ENCODE measurements at places on chromosomes 3 and 15.
A peak's percentile ranks its signal among the peaks of the same experiment; 100 is the strongest.

DNA sequence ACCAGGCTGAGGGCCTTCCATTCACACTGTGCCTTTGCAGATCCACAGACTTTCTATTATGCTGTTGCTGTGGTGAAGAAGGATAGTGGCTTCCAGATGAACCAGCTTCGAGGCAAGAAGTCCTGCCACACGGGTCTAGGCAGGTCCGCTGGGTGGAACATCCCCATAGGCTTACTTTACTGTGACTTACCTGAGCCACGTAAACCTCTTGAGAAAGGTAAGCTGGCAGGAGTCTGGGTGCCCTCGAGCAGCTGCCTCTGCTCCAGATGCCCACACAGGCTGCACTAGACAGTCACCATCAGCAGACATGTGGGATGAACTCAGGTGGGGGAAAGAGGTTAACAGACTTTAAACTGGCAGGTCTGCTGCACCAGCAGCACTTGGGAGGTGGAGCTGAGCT, 8.3 kb downstream of the TF start:
- no peak for DNase-seq

DNA sequence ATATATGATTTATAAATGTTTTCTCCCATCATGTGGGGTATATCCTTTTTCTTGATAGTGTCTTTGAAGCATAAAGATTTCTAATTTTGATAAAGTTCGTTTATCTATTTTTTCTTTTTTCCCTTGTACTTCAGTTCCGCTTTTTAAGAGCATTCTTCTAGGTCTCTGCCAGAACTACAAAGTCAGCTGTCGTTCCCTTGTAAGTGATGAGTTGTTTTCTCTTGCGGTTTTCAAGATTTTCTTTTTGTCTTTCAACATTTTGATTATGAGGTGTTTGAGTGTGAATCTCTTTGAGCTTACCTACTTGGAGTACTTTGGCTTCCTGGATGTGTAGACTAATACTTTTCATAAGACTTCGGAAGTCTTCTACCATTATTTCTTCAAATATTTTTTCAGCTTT, 9.3 kb upstream of the PRICKLE2 start:
- no peak for DNase-seq

GRCh38 chr3:72126441-72127223, 341.7 kb upstream of the PROK2 start:
- no peak for DNase-seq

GRCh38 chr3:53171064-53171418, 10.0 kb downstream of the PRKCD start:
- no peak for DNase-seq

GRCh38 chr3:64852738-64853137, 164.9 kb upstream of the ADAMTS9 start:
- no peak for DNase-seq

- DNase-seq, result no peak
These were observed 192.7 kb upstream of the CTDSPL start for GRCh38 chr3:37668818-37669610.

GRCh38 chr3:21750831-21751391, at the start of gene ZNF385D:
Gene ZNF385D, minus strand, starts transcription at chr3:21751210. Its CDS starts 294 bp downstream, at chr3:21750916.
- no peak for DNase-seq

DNA sequence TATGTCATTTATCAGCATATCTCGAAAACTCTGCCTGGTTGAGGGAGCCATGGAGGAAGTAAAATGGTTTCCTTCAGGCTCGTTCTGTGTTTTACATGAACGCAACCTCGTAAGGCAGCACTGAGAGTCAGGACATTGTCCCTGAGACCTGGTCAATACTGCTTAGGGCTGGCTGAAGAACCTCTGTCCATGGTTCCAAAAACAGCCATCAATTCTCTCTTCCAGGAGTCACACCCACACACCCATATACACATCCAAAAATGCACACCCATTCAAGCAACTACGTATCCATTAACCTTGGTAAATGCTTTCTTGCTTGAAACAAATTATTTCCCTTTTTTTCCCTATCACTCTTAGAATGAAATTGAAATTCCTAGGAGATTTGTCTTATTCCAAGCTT, 91.0 kb upstream of the CHL1 start:
- DNase-seq, result no peak

- peak; percentile 33 for DNase-seq
These were observed 113.5 kb downstream of the VGLL4 start for GRCh38 chr3:11530153-11530721.

GRCh38 chr3:54578417-54578816, 349.4 kb downstream of the LRTM1 start:
- DNase-seq, result no peak

- DNase-seq, result no peak
These were observed 1.4 kb downstream of the SETD5 start for GRCh38 chr3:9398700-9399336.

- DNase-seq, result no peak
These were observed 430.4 kb downstream of the TBL1XR1 start for GRCh38 chr3:176766862-176767261.

DNA sequence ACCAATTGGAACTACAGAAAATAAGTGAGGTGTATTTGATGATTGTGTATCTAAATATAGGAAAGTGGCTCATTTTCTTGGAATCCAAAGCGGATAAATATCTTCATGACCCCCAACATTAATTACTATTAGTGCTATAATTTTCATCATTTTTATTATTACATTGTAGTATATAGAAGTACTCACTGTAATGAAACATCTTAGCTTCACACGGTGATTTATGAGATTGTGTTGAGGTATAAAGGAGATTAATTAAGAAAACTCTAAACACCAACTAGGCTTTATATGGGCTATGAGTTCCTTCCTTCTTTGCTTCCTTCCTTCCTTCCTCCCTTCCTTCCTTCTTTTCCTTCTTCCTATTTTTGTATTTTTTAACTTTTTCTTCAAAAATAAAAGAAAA, 52.2 kb downstream of the EPHA3 start:
- no peak for DNase-seq

DNA sequence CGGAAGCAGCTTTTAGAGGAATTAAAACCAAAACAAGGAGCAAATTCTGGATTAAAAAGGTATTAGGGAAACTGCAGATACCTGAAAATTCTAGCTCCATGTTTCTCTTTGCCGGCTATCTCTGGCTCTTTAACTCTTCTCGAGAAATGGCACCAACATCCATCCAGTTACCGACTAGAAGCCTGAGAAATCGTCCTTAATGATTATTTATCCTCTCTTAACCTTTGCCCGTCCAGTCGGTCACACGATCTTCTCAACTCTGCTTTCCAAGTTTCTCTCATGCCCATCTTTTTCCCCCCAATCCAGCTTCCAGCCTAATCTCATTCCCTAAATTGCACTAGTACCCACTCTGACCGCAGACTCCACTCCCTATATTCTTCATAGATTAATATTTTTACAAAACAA, 596 bp upstream of the SGO1 start:
- DNase-seq, result no peak

GRCh38 chr15:62994439-62994838, 48.1 kb upstream of the TPM1 start:
- DNase-seq, result no peak

DNA sequence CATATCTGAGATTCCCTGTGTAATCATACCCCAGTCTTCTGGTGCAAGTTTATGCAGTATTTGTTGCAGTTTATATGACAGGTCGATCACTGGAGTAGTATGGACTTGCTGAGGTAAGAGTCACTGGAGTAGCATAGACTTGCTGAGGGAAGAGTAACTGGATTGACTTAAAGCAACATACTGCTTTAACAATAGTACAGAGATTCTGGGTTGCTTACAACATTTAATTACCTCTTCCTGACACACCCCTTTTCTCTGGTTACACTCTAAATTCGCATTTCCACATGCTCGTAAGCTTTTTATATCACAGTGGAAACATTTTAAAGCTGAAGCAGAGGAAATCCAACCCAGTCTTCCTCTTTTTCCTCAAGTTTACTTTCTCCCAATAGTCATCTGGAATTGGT, 11.8 kb downstream of the AAGAB start:
- no peak for DNase-seq

- peak; percentile 18 for DNase-seq
These were observed 2.7 kb upstream of the ADPGK start for GRCh38 chr15:72786242-72786641.

DNA sequence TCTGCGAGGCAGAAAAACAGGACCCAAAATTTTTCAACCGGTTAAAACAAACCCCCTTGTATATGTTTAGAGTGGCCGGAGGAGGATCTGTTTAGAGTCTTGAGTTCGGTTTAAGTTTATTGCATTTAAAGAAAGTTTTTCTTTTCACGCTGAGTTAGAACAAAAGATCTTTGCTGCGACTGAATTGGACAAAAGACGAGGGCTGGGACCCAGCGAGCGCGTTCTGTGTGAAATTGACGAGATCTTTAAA, 9.8 kb downstream of the NR2F2 start:
- no peak for DNase-seq

DNA sequence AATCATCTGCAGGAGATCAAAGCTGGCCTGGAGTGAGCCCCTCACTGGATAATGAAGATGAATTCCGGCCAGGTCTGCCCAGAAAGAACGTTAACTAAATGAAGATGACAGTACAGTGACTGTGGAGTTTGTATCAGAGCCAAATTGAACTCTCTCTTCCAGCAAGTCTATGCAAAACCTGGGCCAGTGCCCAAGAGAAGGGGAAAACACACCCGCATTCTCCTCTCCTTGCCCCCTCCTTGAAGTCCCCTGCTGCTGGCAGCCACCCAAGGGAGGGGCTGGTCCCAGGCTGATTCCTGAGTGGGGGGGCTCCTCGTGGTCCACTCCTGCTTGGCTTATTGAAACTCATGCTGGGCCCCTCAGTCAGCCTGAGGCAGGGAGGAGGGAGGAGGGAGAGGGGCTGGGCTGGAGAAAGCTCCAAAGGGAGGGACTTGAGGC, 155.7 kb downstream of the RAB11A start:
- DNase-seq, result peak; percentile 23

DNA sequence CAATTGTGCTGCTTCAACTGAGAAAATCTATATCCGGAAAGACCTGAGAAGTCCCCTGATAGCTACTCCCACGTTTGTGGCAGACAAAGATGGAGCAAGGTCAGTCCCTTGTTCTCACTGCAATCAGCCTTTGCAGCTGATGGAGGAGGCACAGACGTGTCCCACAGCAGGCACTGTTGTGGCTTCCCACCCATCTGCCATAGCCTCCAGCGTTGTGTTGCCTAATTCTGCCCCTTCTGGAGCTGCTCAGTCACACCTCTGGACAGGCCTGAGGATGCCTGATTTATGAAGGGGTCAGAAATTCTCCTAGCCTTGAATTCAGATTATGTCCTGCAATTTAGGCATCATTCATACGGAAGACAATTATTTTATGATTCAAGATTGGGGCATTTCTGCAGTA, 41.9 kb downstream of the MRPS25 start:
- DNase-seq, result no peak
